Amniotic stem cell (primary cell): ENCODE measurements at places on chromosomes 16 and 17.

GRCh38 chr16:83891742-83892141 is 7.2 kb upstream of the MLYCD start:
- DNase-seq: no peak

- DNase-seq: no peak
Measured at GRCh38 chr17:10750210-10750609, 20.4 kb upstream of the TMEM220 start.

DNA sequence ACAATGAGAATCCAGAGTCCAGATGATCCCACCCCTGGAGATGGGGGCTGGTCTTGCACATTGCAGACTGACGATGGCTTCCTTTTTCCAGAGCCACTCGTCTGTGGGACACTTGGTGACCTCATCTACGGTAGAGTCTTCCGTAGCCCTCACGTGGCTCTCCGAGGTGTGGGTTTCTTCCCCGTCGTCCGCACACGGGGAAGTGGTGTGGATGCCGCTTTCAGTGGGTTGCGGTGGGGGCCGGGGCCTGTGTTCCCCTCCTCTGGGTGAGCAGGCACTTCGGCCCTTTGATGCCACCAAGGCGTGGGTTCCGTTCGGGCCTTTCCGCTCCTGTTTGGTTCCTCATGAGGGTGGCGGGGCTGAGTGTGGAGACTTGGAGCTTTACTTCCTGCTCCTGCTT is 21.4 kb downstream of the BAIAP2 start:
- no peak for DNase-seq

DNA sequence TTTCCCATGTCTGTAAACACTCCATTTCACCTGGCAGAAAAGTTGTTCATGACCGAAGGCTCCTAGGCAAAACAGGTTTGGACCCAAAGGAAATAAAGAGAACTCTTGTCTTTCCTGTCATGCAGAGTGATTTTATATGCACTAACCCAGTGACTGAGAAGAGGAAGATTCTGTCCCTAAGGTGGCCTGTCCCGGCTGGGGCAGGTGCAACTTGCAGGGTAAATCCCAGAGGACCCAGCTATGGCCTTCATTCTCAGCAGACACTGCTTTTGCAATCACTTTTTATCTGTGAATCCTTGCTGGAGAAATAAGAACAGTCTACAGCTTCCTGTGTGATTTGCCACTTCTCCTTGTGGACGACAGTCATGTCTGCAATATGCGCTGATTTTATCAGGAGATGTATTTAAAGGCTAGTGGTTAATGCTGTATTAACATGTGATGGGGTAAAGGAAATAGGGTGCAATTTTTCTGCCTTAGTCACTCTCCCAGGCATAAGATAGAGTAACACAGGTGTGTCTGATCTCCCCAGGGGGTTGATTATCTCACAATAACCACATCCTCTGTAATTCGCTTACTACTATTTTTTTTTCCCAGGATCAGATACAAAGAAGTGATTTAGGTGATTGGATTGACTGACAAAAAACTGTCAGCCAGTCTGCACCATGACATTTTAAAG is 696.8 kb upstream of the SOX9 start:
- no peak for DNase-seq

GRCh38 chr16:81945665-81946064 is 65.6 kb downstream of the SDR42E1 start:
- no peak for DNase-seq

- DNase-seq: no peak
Measured at GRCh38 chr17:80785477-80786178, 206.0 kb upstream of the CHMP6 start.

DNA sequence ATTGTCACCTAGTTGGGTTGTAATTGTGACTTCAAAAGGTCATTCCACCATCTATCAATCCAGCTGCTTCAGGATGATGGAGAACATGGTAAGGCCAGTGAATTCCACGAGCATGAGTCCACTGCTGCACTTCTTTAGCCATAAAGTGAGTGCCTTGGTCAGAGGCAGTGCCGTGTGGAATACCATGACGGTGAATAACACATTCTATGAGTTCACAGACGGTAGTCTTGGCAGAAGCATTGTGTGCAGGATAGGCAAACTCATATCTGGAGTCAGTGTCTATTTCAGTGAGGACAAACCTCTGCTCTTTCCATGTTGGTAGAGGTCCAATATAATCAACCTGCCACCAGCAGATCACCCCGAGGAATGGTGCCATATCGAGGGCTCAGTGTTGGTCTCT is 650.9 kb downstream of the KCNJ2 start:
- DNase-seq: no peak

DNA sequence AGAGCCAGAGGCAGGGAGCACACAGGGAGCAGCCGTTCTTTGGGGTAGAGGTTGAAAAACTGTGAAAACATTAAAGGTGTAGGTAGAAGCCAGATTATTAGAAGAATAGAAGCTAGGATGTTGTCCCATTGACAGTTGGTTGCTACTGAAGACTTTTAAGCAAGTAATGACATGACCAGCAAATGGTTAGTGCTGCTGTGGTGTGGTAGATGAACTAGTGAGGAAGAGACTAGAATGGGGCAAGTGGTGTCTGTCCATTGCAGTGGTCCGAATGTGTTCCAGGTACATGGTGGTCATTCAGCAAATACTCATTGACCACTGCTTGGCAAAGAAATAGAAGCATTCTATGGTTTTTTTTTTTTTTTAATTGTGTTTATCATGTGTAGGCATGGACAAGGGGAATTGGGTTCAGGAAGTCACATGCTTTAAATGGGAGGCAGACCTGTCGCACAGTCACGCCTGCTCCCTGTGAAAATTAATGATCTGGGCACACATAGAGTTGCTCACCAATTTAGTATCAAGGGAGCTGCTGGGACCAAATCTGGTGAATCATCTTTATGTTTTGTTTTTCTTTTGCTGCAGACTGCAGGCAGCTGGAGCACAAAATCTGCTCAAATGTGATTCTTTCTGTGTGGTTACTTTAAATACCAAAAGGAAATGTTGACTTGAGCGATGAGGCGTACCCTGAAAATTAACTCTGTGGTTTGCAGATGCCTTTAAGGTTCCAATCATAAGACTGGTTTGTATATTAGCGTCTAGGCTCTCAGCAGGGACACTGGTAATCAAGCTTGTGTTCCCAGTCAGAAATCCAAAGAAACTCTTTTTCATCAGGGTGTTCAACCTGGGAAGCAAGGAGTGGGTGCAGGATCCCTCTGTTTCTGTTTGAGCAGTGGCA is 30.7 kb downstream of the YPEL2 start:
- DNase-seq: peak; percentile 66

- DNase-seq: no peak
Measured at GRCh38 chr16:1950047-1950446, 4.4 kb downstream of the RPL3L start.

- no peak for DNase-seq
Measured at GRCh38 chr16:4733747-4734062, 366 bp downstream of the ANKS3 start.

- DNase-seq: no peak
Measured at GRCh38 chr16:79089735-79090284, 510.7 kb downstream of the MAF start.

DNA sequence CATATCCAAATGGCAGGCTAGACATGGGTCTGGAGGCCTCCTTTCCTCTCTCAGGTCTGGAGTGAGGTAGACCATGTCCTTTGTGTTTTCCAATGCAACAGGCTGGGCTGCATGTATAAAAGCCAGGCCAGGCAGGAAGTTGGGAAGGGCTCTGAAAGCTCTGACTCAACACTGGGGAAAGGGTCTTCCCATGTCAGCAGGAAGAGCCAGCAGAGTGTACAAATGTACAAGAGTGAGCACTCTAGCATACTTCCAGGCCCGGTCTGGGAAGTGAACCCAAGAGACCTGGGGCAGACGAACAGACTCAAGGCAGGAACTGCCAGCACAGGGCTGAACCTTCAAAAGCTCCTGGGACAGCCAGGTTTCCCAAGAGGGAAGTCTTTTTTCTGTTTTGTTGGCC is 7.0 kb downstream of the ATPAF2 start:
- DNase-seq: no peak

GRCh38 chr17:49822829-49823228 is 25.0 kb downstream of the TAC4 start:
- DNase-seq: no peak

DNA sequence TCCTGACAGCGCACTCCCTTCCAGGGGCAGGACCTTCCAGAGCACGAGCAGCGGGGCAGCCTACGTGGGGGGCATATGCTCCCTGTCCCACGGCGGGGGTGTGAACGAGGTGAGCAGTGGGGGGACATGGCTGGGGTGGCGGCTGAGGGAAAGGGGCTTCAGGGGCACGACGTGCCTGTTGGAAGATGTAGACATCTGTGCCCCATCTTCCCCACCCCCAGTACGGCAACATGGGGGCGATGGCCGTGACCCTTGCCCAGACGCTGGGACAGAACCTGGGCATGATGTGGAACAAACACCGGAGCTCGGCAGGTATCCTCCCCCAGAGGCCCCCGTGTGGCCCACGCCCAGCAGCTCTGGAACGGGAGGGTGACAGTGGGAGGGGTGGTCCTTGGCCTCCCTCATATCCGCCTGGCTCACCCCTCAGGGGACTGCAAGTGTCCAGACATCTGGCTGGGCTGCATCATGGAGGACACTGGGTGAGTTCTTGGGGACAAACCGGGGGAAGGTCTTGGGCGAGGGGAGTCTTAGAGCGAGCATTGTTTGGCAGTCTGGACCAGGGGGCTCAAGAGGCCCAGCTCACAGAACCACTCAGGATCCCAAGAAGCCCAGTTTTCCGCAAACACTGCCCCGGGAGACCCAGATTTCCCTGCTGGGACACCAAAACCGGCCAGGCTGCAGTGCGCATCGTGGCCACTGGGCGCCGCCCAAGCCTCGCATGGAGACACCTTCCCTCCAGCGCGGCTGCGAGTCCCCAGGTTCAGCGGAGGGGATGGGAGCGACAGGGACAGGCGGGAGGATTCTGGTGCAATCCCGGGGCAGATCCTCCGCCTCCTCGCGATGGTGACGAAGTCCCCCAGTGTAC is 15.7 kb downstream of the ADAM11 start:
- DNase-seq: peak; percentile 34

GRCh38 chr16:81316176-81316496 is 1.4 kb downstream of the GAN start:
- no peak for DNase-seq

- DNase-seq: no peak
Measured at GRCh38 chr16:80620736-80621605, 80.2 kb downstream of the DYNLRB2 start.

GRCh38 chr16:27701381-27701780 is 151.4 kb downstream of the KATNIP start:
- DNase-seq: no peak

GRCh38 chr16:64295466-64295865 is 826.4 kb downstream of the CDH11 start:
- DNase-seq: no peak

DNA sequence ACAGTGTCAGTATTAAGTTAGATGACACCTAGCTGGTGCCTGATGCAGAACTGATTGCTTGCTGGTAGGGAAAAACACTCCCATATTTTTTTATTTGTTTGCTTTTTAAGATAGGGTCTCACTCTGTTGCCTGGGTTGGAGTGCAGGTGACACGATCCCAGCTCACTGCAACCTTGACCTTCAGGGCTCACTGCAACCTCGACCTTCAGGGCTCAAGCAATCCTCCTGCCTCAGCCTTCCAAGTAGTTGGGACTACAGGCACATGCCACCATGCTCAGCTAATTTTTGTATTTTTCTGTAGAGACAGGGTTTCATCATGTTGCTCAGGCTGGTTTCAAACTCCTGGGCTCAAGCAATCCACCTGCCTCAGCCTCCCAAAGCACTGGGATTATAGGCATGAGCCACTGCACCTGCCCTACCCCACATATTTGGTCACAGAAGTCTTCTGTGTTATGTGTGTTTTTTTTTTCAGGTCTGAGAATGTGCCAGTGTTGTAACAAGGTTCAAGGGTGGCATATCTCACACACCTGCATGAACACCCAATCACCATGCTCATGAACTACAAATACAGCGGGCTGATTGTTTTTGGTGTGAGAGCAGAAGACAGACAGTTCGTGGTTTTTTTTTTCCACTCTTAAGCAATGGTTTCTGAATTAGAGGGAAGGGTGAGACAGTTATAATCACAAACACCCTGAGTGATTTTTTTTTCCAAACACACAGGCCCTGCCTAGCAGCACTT is 22.8 kb downstream of the SPAG9 start:
- DNase-seq: no peak

DNA sequence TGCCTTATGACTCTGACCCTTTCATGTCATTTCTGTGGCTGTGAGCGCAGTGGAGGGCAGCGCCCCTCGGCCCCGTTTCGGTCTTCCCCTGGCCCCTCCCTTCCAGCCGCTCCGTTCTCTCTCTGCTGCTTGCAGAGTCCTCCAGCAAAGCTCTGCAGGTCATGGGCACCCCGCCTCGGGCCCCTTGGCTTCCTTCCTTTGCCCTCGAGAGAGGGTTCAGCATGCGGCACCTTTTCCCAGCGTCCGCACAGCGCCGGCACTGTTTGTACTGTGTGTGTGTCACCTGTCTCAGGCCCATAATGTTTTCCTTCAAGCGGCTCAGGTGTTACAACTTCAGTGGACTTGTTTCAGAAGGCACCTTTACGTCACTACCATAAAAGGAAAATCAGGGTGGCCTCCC is 98.5 kb downstream of the RAP1GAP2 start:
- no peak for DNase-seq

DNA sequence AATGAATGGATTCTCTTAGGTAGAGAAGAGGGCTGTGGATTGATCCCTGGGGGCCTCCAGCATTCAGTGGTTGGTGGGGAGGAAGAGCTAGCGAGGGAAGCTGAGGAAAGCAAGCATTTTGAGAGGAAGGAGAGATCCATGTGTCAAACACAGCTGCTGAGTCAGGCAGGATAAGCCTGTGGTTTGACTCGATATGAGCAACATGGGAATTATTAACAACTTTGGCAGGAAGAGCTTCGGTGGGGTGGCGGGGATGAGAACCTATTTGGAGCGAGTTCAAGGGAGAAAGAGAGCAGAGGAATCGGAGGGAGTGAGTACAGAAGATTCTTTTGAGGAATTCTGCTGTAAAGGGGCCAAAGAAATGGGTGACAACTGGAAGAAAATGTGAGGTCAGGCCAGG is 59.5 kb upstream of the CDC42EP4 start:
- peak; percentile 29 for DNase-seq

- no peak for DNase-seq
Measured at GRCh38 chr16:4091240-4092012, 24.8 kb downstream of the ADCY9 start.
